Posterior cingulate gyrus (tissue), 11 donors: ENCODE measurements at places on chromosomes 3 and 15.

- peak; percentile 91 for DNase-seq
Observed at GRCh38 chr15:63487076-63487757, 17.2 kb upstream of the USP3 start.

DNA sequence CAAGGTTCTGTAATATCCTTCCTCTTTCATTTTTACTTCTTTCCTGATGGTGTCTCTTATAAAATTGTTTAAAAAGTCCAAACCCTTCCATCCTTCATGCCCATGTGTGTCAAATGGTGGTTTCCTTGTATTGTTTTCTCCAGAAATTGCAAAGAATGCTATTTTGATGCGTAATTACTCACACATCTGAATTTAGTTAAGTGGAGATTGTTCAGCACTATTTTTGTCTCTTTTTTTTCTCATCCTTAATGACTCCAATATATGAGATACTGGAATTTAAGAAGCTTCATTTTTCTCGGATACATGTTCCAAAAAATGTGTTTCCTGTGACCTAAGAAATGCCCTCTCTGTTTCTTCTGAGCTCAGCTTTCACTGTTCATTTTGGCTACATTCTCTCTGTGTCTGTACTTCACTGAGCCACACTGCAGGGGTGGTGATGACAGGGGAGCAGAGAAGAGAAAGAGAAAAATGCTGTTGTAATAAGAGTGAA, 799.8 kb downstream of the DIPK2A start:
- DNase-seq = peak; percentile 67

DNA sequence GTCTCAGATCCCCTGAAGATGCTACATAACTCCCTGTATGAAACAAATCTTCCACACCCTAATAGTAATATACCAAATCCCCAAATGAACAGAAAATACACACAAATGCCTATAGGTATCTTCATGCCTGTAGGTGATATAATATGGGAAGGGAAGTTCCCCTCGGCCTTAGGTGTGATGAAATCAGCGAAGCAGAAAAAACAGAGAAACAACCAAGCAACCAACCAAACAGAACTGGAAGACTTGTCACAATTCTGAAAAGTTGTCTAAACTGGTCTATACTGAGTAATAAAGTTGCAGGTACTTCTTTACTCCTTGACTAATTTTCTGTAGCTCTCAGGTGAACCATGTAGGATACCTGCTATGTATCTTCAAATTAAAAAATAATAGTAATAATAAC, 82.2 kb upstream of the SATB1 start:
- no peak for DNase-seq

GRCh38 chr15:99526671-99527070, 39.1 kb upstream of the MEF2A start:
- DNase-seq = no peak

GRCh38 chr15:38996111-38996631, 431.6 kb upstream of the RASGRP1 start:
- no peak for DNase-seq

GRCh38 chr3:140953028-140953960, 11.7 kb downstream of the SLC25A36 start:
- no peak for DNase-seq

- no peak for DNase-seq
Observed at GRCh38 chr3:59535791-59536221, 486.0 kb upstream of the CFAP20DC start.

DNA sequence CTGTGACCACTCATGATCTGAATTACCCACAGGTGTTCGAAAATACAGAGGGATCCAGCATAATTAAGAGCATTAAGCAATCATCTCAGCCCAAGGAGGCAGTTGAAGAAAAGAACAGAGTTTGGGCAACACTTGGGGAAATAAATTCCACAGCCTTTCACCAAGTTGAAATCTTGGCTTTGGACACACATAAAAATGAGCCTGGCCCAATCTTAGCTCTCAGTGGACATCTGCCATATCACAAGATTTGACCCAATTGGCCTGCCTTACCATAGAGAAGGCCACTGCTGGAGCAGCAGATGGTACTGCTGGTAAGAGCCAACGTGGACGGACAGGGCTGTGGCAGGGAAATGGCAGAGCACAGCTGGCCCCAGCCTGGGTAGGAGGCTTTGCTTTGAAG, 13.0 kb downstream of the FOXP1 start:
- DNase-seq = no peak

- DNase-seq = no peak
Observed at GRCh38 chr3:129994883-129995559, 20.5 kb downstream of the TRH start.

GRCh38 chr3:21790466-21790865, 39.5 kb upstream of the ZNF385D start:
- no peak for DNase-seq

- DNase-seq = no peak
Observed at GRCh38 chr3:96657710-96658109, 156.7 kb upstream of the EPHA6 start.

DNA sequence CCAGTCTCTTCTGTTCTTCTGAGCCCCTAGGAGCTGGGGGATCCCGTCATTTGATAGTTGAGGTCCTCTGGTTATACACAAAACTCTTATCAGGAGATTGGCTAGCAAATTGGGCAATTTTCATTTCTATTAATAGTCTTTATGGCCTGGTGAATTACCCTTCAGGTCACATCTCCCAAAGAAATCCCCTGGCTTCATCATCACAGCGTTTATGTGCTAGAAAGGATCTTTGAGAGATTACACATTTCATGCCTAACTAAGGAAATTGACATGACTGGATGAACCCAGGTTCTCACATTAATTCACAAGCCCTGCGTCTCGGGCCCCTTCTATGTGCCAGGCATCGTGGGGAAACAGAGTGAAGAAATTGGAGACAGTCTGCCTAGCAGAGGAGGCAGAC, 227.4 kb upstream of the PROK2 start:
- no peak for DNase-seq

GRCh38 chr3:35946121-35946853, 307.0 kb downstream of the ARPP21 start:
- DNase-seq = no peak
